Pancreas (tissue), 10 donors: ENCODE measurements at places on chromosomes 2 and 18. TPM values are rescaled to one million over a fixed set of nuclear protein-coding genes. Genes with fewer than 3 reads are reported as not detected.

GRCh38 chr18:51614967-51615571, 417.6 kb upstream of the MEX3C start:
- DNase-seq = no peak

- DNase-seq = no peak
Measured at GRCh38 chr2:42331569-42332284, 29.3 kb downstream of the COX7A2L start.

- no peak for DNase-seq
Measured at GRCh38 chr2:225137971-225138370, 95.7 kb upstream of the DOCK10 start.

- no peak for DNase-seq
Measured at GRCh38 chr2:23238011-23238657, 146.8 kb upstream of the KLHL29 start.

GRCh38 chr2:11483806-11484617, 18.1 kb upstream of the E2F6 start:
- no peak for DNase-seq

DNA sequence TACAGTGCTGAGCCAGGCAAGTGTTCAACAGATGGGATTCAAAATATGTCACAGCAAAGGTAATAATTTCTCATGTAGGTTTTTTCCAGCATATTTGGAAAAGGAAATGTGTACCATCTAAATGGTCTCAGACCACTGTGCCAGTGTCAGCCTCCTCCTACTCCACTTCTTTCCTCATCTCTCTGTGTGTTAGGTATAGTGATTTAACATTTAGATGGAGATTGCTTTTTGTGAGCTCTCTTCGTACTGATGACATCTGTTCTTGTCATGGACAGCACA, 80.9 kb upstream of the TSPYL6 start:
- no peak for DNase-seq

GRCh38 chr18:6728331-6728730, 1.2 kb upstream of the ARHGAP28 start:
- no peak for DNase-seq

- no peak for DNase-seq
Measured at GRCh38 chr2:213164263-213164662, 12.9 kb upstream of the IKZF2 start.

- no peak for DNase-seq
Measured at GRCh38 chr2:237593596-237594320, 3.2 kb upstream of the RAB17 start.

The TMEM163 gene
- total RNA-seq = 14.8 TPM

The SGPP2 gene
- total RNA-seq = 3.9 TPM

The KCNJ3 gene
- total RNA-seq = 1.1 TPM

The AQP12B gene
- total RNA-seq = 240 TPM

The IGFBP2 gene
- total RNA-seq = 163 TPM
